Stimulated activated CD4-positive, alpha-beta T cell treated with anti-CD3 and anti-CD28 coated beads, Interleukin-1b, Interleukin-23, amount 100 ng/mL, for 24 hours (primary cell): ENCODE measurements at places on chromosomes 7 and 10.

DNA sequence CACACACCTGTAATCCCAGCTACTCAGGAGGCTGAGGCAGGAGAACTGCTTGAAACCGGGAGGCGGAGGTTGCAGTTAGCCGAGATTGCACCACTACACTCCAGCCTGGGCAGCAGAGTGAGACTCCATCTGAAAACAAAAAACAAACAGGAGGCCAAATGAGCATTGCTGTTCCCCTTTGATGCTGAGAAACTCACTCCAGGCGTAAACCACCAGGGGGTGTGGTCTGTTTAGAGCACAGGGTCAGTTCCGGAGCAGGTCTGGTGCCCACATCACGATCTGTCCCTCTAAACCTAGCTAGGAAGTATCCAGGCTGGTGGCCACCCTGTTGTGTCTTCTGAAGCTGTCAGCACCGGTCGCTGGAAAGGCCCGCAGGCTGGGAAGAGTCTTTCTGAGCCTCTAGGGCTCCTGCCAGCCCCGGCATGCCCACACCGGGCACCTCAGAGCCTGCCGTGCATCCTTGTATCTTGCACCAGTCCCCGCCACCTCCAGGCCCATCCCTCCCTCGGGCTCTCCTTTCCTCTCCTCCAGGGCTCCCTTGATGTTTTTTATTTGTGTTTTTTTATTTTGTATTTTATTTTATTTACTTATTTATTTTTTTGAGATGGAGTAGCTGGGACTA, 66.3 kb upstream of the SH2B2 start:
- no peak for DNase-seq

DNA sequence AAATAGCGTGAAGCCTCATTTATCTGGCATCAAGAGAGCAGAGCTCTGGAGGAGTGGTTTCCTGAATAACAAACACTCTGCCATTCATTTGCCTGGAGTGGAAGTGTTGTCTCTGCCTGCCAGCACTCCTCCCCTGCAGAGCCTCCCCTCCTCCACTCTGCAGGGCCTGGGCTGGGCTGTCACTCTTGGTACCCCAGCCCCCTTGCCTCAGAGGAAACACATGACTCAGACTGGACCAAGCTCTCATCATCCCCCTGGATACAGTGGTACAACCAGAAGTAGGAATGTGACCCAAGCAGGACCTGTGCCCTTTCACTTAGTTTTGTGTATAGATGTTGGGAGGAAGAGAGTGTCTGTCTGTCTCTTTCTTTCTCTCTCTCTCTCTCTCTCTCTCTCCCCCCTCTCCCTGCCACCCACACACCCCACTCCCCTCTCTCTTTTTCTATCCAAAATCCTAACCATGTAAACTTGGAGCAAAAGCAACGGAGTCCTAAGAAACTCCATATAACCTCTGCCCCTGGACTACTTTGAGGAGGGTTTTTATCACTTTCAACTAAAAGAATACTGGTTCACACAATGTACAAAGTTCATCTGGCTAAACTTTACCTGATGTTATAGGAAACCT, 43.9 kb downstream of the DOCK4 start:
- no peak for DNase-seq

DNA sequence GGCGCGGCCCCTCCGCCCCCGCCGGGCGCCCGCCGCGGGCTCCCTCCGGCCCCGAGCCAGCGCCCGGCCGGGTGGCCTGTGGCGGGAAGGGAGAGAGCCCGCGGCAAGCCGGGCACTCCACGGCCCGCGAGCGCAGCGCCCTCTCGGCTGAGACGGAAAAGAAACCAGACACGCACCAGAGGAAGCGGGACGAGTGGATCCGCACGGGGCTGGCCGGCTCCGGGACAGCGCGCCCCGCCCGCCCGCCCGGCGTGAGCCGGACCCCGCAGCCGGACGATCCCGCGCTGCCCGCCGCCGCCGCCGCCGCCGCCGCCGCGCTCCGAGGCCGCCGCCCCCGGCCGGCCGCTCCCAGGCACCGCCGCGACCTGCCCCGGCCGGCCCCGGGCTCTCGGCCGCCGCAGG, 300 bp downstream of the ARHGAP21 start:
- DNase-seq: no peak

DNA sequence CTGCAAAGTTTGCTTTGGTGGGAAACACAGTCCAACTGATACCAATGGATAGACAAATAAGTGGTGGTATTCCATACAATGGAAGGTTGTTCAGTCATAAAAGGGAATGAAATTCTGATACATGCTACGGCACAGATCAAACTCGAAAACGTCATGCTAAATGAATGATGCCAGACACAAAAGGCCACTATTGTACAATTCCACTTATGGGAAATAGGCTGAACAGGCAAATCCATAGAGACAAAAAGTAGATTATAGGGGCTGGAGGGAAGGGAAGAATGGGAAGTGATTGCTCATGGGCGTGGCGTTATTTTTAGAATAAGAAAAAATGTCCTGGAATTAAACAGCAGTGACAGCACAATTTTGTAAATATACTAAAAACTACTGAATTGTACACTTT, 66.0 kb upstream of the FOXK1 start:
- no peak for DNase-seq

DNA sequence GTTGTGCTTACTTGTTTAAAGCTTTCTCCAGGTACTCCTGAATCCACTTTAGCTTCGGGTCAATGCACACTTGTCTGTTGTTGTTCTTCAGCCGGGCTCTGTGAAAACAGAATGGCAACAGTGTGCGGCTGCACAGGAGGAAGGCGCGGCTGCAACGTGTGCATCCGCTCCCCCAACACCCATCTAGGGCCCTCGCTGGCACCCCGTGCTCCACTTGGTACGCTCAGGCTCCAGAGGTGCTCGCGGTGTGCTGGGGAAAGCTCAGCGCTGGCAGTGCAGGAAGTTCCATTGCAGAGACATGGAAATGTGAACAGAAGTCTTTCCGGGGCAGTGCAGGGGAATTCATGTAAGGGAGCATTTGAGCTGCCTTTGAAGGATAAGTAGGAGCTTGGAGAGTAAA, 6.3 kb downstream of the CXCL12 start:
- DNase-seq: no peak

DNA sequence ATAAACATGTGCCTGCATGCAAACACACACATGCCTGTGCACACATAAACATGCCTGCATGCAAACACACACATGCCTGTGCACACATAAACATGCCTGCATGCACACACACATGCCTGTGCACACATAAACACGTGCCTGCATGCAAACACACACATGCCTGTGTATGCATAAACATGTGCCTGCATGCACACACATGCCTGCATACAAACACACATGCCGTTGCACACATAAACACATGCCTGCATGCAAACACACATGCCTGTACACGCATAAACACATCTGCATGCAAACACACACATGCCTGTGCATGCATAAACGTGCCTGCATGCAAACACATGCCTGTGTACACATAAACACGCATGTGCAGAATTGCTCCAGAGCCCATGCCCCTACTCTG, 22.4 kb downstream of the NKX6-2 start:
- no peak for DNase-seq

DNA sequence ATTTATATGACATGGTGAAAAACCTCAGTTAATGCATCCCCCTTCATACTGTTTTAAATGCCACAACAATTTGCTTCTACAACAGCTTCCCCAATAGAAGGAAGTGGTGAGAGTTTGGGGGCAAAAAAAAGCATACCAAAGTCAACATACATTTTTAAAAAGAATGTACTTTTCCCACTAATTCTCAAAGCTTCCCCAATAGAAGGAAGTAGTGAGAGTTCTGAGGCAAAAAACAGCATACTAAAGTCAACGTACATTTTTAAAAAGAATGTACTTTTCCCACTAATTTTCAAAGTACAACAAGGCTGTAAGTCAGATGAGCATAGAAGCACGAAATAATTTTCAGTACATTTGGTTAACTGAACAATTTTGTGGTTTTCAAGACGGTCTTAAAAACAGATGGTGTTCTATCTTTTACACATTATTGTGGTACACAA, 24.0 kb downstream of the WASL start:
- no peak for DNase-seq

GRCh38 chr7:136078630-136079029, 101.5 kb upstream of the MTPN start:
- DNase-seq: no peak

DNA sequence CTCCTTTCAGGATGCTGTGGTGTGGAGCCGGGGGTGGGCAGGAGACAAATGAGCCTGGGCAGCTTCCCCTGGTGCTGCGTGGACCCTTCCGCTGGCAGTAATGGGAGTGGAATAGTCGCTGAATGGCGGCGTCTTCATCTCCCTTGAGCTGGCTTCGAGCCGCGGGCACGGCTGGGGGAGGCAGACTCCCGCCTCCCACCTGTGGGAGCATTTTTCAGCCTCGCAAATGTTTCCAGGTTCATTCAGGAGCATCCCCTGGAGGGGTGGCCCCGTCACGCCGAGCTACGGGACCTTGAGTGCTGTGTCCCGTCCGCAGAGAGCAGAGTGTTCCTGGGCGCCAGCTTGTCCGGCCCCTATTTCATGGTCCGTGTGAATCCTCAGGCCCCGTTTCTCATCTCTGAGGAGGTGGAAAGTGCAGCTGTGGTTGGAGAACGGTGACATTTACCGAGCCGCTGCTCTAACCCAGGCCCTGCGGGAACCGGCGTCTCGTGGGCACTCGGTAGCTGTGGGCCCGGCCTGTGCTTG, 18.1 kb downstream of the FAM20C start:
- DNase-seq: no peak

DNA sequence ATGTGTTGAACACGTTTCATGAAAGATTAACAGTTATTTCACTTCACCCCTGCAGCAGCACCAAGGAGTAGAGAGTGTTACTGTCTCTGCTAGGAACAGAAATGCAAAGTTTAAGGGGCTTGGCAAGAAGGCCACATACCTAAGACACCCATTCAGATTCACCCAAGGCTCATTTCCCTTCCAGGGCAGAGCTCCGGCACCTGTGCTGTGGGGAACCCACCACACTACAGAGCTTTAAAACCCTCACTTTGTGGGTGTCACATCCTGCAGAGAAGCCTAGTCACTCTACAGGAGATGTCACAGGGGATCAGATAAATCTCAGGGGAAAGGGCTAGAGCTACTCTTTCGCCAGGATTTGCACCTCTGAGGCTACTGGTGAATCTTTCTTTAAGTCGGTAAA, 176.1 kb upstream of the KLF6 start:
- DNase-seq: no peak

- DNase-seq: no peak
Measured at GRCh38 chr7:5671046-5671445, 110.4 kb downstream of the RNF216 start.

- DNase-seq: no peak
Measured at GRCh38 chr7:70215491-70215890, 617.2 kb downstream of the AUTS2 start.

DNA sequence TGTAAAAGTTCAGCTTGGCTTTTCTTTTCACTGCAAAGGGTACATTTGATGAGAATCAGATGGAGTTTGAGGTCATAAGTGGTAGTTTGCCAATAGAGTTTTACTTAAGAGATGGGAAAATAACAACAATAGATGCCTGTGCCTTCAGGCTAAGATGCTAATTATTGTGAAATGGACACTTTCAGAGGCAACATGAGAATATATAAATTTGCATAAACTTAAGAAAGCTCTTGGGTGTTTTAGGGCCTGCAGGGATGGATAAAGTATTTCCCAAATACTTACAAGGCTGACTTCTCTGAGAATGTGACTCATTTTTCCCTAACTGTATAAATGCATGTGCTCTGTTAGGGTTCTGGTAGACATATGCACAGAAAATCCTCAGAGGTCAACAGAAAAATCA, 200.3 kb upstream of the SVIL start:
- DNase-seq: no peak

GRCh38 chr7:150862356-150862755, 10.0 kb downstream of the AOC1 start:
- DNase-seq: no peak

- DNase-seq: no peak
Measured at GRCh38 chr10:98086837-98087708, 47.4 kb upstream of the R3HCC1L start.
